COLO829 (cell line): ENCODE measurements at places on chromosomes 2 and 18.

- no peak for DNase-seq
These were observed 430.5 kb downstream of the SLC4A3 start for GRCh38 chr2:220057916-220058315.

DNA sequence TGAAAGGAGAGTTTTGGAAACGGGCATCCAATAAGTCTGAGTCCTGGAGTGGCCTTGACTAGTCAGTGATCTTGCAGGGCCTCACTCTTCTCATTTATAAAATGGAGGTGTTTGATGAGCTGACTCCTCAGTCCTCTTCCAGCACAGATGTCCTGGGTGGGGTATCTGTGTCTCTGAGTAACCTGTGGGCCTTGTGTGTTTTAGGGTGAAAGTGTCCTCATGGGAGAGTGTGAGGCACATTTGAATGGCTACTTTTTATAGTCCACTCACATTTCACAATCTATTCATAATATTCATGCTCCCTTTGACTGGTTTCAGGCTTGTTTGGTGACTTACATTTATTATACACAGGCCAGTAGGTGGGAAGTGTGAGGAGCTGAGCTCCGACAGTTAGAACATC lies 106.4 kb upstream of the CELF4 start:
- no peak for DNase-seq

DNA sequence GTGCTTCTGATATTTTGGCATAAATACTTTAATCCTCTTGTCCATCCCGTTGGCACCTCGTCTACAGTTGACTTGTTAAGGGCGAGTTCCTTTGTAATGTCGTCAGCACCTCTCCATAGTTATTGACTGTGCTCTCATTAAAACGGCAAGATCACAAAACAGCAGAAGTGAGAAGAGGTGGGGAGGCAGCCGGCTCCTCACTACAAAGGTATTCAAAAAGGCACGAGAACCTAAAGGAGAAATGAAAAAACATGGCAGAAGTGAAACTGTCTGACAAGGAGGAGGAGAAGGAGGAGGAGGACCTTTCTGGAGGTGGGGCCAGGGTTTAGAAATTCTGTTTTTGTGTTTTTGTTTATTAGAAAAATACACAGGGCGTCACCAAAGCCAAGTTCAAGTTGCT lies 235.6 kb downstream of the BCL11A start:
- no peak for DNase-seq

DNA sequence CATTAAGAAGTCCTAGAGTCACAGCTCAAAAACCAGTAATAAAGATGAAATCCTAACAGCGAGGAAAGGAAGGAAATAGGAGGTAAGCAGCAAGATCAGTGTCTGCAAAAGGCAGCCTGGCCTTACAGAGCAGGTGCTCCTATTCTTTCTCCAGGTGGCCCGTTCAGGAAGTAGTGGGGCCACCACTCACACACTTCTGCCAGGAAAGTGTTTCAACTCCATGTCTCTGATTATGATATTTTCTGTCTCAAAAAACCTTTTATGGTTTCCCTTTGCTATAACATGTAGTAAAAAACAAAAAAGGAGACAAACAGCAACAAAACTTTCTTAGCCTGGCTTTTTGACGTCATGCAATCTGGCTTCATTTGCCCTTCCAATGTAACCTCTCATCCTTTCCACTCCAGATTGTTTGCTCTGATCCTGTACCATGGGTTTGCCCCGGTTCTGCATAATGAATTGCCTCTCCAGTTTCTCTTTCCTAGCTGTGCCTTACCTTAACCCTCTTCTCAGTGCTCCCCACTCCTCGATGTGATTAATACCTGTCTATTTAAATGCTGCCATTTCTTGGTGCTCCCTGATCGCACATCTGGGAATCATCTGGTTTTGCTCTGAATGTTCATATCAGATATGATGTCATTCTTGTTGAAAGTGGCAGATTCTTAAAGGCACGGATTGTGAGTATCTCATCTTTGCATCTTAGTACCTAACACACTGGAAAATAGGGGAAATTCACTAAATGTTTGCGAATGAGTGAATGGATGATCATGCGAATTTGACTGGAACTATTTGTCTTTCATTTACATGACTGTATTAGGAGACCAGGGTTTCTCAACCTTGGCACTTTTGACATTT lies 50.6 kb upstream of the PTPRM start:
- no peak for DNase-seq

- peak; percentile 34 for DNase-seq
These were observed 142.3 kb upstream of the BOD1L2 start for GRCh38 chr18:57004366-57005121.

GRCh38 chr2:176038694-176039093 lies 36.6 kb upstream of the LNPK start:
- no peak for DNase-seq

GRCh38 chr2:58645017-58645416 lies 403.9 kb upstream of the FANCL start:
- no peak for DNase-seq

GRCh38 chr2:62705859-62706720 lies 577 bp downstream of the EHBP1 start:
- peak; percentile 16 for DNase-seq

DNA sequence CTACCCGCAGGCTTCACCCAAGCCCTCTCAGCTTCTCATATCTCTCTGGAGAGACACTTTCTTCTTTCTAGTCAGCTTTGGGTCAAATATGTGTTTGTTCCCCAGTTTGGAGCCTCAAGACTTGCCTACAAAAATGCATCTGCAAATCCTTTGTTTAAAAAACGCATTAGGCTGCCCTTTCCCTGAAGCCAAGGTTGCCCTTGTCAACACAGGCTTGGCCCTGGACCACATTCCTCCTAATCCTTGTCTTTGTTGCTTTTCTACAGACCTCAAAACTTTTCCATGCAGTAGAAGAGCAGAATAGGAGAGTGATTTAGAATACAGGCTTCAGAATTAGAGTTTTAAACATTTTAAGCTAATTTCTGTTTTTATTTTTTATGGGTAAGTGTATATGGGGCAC lies 307.8 kb downstream of the NAPG start:
- DNase-seq: no peak

DNA sequence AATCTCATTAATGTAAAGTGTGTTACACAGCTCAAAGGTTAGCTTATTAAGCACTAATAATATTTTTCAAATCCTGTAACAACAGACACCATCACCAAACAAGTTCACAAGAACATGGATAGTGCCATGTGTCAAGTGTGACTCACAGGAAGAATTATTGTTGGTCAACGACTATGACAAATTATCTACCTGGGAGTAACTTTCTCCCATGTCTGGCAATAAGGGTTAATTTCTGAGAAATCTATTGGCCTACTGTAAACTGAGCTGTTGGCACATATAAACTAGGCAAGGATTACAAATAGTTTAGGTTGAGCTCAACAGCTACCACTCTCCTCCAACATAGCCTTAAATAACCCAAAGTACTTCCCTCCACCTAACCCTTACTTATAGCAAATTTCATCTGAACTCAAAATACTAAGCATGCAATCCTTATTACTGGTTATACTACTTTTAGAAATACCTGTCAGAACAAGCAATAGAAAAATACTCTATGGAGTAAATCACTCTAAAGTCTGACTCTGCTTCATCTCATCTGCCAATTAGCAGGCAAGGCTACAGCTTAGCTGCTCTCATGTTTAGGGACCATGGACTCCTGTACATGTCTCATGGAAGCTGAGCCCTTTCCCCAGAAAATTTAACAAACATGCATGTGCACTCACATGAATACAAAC lies 223.0 kb downstream of the NBAS start:
- DNase-seq: no peak

DNA sequence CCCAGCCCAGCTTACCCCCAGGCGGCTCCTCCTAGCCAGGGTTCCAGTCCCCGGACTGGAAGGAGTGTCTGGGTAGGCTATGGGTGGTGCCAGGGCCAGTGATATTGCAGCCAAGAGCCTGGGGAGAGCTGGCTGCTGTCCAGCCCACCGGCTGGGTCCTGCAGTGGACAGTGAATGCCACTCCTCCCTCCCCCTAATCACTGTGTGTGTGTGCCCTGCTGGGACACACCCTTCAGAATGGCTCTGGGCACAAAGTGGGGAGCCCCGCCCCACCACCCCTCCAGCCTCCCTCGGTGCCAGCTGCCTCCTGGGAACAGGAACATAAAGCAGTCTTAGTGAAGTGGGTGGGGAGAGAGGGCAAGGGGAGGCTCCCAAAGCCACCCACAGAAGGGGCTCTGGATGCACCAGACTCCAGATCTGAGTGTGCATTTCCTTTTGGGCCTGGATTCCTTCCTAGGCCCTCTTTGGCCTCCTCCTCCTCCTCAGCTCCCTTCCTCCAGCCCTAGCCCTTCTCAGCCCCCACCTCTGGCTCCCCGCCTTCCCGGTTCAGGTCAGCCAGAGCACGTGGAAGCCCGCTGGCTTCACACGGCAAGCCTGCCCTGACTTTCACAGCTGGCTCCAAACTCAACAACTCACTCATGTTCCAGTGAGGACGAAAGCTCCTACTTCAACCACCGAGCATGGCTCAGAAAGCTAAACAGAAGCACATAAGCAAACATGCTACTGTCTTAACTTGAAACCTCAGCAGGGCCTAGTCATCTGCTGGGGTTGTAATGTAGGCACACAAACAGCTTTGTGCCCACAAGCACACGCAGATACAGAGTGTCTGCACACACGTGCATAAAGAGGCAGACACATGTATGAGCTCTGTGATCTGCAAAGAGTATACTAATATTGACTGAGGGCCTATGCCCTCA lies 209.2 kb upstream of the SMAD2 start:
- DNase-seq: no peak

DNA sequence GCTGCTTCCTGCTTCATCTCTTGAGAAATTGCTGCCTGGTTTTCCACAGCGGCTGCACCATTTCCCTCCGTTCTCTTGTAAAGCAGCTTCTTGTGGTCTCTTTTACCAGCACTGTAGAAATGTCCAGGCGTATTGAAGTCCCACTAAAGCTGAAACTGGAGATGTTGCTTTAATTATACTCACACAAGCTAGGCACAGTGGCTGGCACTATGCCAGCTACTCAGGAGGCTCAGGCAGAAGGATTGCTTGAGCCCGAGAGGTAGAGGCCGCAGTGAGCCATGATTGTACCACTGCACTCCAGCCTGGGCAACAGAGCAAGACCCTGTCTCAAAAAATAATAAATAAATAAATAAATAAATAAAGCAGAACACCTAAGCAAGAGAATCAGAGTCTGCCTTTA lies 19.2 kb upstream of the ATP9B start:
- DNase-seq: no peak

- DNase-seq: no peak
These were observed 18.4 kb upstream of the PRLH start for GRCh38 chr2:237547841-237548416.

- no peak for DNase-seq
These were observed 91.2 kb downstream of the HDAC4 start for GRCh38 chr2:239309398-239310245.

DNA sequence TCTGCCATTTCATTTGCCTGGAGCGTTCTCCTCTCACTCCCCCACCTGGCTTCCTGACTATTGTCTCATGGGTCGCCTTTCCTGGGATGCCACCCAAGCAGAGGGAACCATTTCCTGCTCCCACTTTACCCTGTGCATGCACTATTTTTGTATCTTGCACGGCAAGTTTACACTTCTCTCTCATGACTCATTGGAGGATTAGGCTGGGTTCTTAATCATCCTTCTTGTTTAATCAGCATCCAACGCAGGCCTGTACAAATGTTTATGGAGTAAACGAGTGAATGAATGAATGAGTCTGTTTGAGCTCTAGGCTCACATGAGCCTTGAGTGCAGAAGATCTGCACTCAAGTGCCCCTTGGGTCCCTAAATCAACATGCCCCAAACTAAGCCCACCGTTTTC lies 3.8 kb upstream of the ARHGAP25 start:
- DNase-seq: no peak

DNA sequence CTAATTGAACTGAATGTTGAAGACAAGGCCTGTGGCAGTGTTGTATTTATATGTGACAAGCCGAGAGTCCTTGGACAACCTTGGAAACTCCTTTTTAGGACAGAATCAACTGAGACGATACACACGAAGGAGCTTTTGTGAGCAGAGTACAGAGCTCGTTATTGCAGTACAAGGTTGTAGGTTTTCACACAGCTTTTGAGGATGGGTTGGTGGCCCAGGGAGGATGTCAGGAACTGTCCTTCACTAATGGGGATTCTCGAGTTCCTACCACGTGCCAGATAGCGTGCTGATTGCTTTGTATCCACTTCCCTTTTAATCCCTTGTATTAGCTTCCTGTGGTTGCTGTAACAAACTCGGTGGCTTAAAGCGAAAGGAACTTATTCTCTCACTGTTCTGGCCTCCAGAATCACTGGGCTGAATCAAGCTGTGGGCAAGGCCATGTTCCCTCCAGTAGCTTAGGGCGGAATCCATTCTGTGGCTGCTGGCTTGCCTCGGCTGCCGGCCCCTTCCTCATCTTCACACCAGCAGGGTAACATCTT lies 20.2 kb downstream of the INPP4A start:
- DNase-seq: no peak

DNA sequence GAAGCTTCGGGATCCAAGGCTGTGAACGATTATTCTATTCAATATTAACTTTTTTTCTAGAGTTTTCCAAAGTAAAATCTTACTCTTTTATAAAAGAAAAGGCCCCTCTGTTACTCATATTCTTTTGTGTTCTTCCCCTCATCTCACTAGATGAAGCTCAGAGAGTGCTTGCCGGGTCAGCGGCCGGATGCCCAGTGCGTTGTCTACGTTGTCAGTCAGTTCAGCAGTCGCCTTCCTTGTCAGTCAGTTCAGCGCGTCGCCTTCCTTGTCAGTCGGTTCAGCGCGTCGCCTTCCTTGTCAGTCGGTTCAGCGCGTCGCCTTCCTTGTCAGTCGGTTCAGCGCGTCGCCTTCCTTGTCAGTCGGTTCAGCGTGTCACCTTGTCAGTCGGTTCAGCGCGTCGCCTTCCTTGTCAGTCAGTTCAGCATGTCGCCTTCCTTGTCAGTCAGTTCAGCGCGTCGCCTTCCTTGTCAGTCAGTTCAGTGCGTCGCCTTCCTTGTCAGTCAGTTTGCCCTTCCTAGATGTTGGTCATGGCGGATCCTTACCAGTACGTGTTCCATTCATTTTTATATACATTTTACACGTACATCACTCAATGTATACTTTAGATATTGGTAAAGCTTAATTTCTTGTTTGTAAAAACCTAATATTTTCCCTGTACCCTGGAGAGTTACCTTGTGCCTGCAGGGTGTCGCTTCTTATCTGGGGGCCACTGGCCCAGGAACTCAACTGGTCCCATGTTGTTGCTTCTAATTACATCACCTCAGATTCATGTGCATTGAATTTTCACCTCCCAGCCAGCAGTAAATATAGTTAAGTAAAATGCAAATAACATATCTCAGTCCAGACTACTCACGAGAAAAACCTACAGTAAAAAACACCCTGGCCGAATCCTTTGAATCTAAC lies 206.9 kb downstream of the ASB1 start:
- no peak for DNase-seq

- DNase-seq: no peak
These were observed 35.3 kb upstream of the SOS1 start for GRCh38 chr2:39156107-39156506.

GRCh38 chr18:29008809-29009208 lies 831.9 kb upstream of the CDH2 start:
- DNase-seq: no peak

DNA sequence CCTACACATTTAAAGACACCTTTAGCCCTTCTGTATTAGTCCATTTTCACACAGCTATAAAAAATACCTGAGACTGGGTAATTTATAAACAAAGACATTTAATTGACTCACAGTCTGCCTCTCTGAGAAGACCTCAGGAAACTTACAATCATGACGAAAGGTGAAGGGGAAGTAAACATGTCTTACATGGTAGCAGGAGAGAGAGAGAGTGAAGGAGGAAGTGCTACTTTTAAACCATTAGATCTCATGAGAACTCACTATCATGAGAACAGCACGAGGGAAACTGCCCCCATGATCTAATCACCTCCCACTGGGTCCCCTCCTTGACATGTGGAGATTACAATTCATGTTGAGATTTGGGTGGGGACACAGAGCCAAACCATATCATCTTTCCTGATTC lies 946.6 kb downstream of the SLC4A3 start:
- DNase-seq: no peak
